ENCODE measurements at places on chromosomes 12 and 14.

GRCh38 chr12:41983856-41984255 lies 160.8 kb downstream of the GXYLT1 start:
- no peak for DNase-seq

GRCh38 chr12:106039242-106039641 lies 99.5 kb downstream of the NUAK1 start:
- no peak for DNase-seq

GRCh38 chr12:41213107-41213506 lies 25.0 kb downstream of the PDZRN4 start:
- no peak for DNase-seq

DNA sequence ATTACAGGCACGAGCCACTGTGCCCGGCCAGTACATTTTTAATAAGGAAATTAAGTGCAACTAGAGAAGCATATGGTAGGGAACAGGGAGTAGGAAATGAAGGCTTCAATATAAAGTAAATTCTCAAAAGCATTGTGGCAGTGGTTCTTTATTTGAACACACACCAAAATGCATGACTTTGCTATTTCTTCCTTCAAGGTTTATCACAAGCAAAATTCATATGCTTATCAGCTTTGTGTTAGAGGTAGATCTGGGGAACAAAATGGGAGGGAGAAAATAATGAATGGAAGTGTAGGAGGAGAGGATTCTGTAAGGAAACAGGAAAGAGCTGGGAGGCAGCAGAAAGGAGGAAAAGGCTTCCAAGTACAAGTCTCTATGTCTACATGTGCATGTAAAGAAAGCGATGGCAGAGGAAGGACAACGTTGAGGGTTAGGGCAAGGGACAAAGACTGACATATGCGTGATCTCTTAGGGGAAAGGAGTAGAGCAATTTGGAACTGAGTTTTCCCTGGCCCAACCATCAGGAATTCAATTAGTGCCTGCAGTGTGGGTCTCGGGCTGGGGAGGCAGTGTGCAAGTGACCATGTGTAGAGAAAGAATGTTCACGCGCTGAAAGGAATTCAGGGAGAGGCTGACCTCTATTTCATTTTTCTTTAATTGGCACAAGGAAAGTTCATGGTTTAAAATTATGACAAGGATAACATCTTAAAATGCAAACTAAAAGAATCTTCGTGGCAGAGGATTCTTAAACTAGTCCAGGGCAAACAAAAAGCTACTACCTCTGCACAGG lies 22.9 kb upstream of the RASSF8 start:
- no peak for DNase-seq

GRCh38 chr12:67449591-67450052 lies 180.5 kb downstream of the CAND1 start:
- no peak for DNase-seq

- DNase-seq, result no peak
These were observed 204.5 kb downstream of the SLC15A4 start for GRCh38 chr12:128619263-128619662.

- DNase-seq, result no peak
These were observed 60.1 kb upstream of the RFX4 start for GRCh38 chr12:106522708-106523107.

DNA sequence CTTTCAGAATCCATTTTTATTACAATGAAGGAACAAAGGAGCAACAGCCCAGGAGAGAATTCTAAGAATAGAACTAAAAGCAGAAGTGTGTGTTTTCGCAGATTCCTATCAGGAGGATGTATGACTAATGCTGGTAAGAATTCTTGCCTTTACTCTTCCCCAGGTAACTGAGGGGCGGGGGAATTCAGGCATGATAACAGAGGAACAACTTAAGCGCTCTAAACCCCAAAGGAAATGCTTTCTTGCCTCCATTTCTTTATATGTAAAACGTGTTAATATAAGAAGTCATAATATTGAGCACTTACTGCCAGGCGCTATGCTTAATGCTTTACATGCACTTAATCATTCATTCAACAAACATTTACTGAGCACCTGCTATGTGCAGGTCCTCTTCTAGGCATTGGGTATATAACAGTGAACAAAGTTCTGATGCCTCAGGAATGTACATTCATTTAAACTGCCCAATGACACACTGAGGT lies 4.5 kb downstream of the HCAR1 start:
- DNase-seq, result no peak

- DNase-seq, result no peak
These were observed 123.8 kb downstream of the GRIP1 start for GRCh38 chr12:66555113-66555512.

DNA sequence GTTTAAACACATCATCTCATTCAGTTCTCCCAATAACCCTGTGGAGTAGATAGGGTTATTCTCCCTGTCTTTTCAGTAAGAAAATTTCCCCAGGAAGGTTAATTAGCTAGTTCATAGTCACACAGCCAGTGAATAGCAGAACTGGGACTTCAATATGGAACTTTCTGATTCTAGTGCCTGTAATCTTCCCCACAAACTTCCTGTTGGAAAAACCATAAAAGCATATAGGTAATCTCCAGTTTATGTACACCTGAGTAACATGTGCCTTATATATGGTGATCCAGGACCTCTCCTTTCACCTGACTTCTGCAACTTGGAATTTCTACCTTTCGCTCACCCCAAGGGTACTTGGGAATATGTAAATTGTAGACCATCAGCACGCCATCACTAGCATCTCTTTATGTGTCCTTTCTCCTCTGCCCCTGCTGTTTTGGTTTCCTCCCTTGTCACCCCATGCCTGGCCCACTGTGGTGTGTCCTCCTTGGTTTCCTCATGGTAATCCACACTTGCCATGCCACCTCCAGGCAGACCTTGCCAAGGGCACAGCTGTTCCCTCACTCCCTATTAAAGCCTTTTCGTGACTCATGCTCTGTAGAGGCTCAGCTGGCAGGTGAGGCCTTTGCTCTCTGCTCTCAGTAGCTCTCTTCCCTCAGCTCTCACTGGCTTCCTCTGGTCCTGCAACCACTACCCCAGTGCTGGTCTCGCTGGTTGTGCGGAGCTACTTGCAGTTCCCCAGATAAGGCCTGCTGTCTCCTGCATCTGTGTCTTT lies 16.7 kb downstream of the TBC1D30 start:
- DNase-seq, result no peak

GRCh38 chr12:121918679-121919038 lies 267 bp downstream of the CFAP251 start:
- no peak for DNase-seq

DNA sequence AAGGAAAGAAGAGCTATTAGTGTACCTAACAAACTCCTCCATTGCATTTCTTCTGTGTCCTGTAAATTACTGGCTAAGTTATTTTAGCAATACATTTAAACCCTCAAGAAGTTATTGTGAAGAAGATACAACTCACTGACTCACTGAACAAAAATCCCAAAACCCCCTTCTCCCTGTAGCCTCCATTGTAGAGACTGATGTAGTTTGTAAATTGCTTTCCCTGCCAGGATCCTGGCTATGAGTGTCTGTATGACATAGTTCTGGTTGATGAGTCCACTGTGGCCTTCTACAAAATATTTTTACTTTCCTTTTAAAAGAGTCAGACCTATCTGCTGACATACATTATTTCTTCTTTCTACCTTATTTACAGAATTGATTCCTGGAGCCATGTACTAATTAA lies 155.6 kb downstream of the SLC6A15 start:
- DNase-seq, result no peak

DNA sequence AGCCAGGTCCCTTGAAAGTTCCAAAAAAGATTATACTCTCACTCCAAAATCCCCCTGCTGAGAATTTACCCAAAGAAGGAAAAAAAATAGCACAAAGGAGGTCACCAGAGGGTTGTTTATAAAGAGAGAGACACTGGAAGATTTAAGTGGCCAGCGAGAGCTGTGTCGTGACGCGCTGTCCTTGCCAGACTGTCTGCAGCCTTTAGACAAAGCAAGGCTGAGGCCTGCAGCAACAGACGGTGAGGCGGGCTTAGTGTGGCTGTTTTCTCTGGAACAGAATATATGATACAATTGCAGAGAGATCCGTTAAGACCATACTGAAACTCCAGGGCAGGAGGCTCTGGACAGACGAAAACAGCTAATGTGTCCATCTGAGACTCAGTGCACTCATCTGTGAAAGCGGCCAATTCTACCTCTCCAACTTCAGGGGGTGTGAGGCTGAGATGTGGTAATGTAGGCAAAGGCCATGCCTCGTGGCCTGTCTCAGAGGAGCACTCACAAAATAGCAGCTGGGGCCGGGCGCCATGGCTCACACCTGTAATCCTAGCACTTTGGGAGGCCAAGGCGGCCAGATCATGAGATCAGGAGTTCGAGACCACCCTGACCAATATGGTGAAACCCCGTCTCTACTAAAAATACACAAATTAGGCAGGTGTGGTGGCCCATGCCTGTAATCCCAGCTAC lies 36.2 kb downstream of the ANAPC7 start:
- DNase-seq, result no peak

- DNase-seq, result no peak
These were observed 21.3 kb downstream of the GPR68 start for GRCh38 chr14:91223028-91223783.

- no peak for DNase-seq
These were observed 155.8 kb downstream of the NELL2 start for GRCh38 chr12:44720265-44720664.

DNA sequence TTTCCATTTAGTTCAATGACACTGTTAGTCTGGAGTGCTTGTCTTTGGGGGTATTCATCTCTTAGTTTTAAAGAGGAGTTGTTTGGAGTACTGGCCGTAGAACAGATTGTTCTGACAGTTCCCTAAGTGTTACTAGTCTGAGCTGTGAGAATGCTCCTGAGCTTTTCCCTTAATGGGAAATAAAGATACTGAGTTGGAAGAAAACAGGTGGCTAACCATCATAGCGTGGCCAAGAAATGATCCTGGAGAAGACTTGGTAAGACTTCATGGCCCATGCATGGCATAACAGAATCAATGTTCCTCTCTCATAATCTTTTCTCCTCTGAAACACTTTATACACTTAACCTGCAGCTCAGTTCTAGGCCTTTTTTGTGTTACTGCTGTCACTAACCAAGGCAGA lies 6.2 kb downstream of the CALM1 start:
- no peak for DNase-seq

All from stimulated activated CD4-positive, alpha-beta T cell treated with anti-CD3 and anti-CD28 coated beads, Interleukin-12 subunit alpha, Interleukin-12 subunit beta, amount 100 ng/mL, for 4 hours (primary cell).